A549 treated with DMSO at 1 μM for 4 hours (cell line): ENCODE measurements at places on chromosomes 4 and X. TPM values are rescaled to one million over a fixed set of nuclear protein-coding genes. Genes with fewer than 3 reads are reported as not detected.

Gene SH3D19
- total RNA-seq = 27.0 to 36.5 TPM (median 28.1 TPM) in 5 replicates

Gene NDNF
- not detected in 5 replicates for total RNA-seq

Gene RAB9B
- total RNA-seq = 0.04 to 0.08 TPM (median 0.06 TPM) in 4 of 5 replicates, not detected in the other

Gene NXF2B
- not detected in 5 replicates for total RNA-seq

Gene LNX1
- total RNA-seq = 0.03 to 0.09 TPM (median 0.04 TPM) in 4 of 5 replicates, not detected in the other

Gene RPS6KA6
- total RNA-seq = 5.2 to 7.6 TPM (median 7.6 TPM) in 5 replicates

Gene MAGEB10
- total RNA-seq = not detected in 5 replicates

Gene PLXNB3
- 1.3 to 4.6 TPM (median 3.7 TPM) in 5 replicates for total RNA-seq

Gene TMEM47
- 0.56 to 1.1 TPM (median 0.84 TPM) in 5 replicates for total RNA-seq

Gene GPC4
- 0.01 to 0.06 TPM in 2 of 5 replicates, not detected in the others for total RNA-seq

Gene CYLC1
- not detected in 5 replicates for total RNA-seq

Gene TCEAL6
- total RNA-seq = not detected in 5 replicates

Gene FMR1NB
- not detected in 5 replicates for total RNA-seq
